ENCODE measurements at places on chromosomes 11 and 22. TPM values are rescaled to one million over a fixed set of nuclear protein-coding genes. Genes with fewer than 3 reads are reported as not detected.

- peak overlapping the region; percentile 94 for H3K27ac ChIP-seq
- no peak for DNase-seq
- H3K27me3 ChIP-seq, result no peaks in the 10 kb centered on the region
- peaks cover 35% of the 10 kb centered on the region for H3K36me3 ChIP-seq
- H3K4me3 ChIP-seq, result peak overlapping the region; percentile 66
These were observed 29.5 kb downstream of the DNHD1 start for GRCh38 chr11:6526411-6527135.

- peaks cover 17% of the 10 kb centered on the region for H3K4me1 ChIP-seq
- no peaks in the 10 kb centered on the region for H3K27me3 ChIP-seq
- no peak for DNase-seq
- no peak overlapping the region for H3K27ac ChIP-seq
- no peak overlapping the region for H3K4me3 ChIP-seq
These were observed 27.1 kb downstream of the FAM227A start for GRCh38 chr22:38629108-38629507.

Gene GDPD4
- not detected for total RNA-seq

Gene SLC7A4
- not detected for total RNA-seq

Gene SMCO4
- 41.9 TPM for total RNA-seq

Gene STK33
- 0.79 TPM for total RNA-seq
